ENCODE measurements at places on chromosomes 16 and 17.

- no peak for DNase-seq
These were observed 466 bp downstream of the WDR90 start for GRCh38 chr16:649631-650030.

DNA sequence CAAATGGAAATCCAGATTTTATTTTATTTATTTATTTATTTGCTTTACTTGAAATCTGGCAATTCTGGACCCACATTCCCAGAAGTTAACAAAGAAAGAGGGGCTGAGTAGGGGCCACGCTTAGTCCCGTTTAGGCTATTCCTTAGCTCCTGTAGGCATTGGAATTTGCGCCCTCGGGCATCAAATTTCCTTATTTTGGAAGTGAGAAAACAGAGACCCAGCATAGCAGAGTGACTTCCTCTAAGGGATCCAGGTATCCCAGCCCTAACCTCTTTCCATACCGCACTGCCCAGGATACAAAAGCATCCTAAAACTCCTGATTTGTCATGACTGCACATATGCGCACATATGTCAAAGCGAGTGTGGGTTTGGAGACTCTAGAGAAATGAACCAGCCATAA is 19.0 kb upstream of the SMG1 start:
- no peak for DNase-seq

DNA sequence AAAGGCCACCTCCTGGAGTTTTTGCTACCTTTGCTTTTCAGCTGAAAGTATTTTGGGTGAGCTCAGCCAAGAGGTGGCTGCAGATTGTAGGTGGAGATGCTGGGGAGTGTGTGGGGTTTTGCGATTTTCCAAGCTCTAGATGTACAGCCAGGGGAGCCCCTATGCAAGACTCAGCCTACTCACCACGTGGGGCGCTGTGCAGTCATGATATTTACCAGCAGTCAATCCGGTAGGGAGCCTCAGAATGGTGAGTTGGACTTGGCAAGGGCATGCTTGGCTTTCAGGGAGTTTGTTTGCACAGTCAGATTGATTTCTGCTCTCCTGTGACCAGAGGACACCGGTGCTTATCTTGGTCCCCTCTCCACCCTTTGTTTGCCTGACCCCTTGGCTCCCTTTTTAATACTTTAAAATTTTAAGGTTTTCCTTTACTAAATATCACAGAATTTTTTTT is 175.3 kb downstream of the UTP18 start:
- DNase-seq, result no peak

DNA sequence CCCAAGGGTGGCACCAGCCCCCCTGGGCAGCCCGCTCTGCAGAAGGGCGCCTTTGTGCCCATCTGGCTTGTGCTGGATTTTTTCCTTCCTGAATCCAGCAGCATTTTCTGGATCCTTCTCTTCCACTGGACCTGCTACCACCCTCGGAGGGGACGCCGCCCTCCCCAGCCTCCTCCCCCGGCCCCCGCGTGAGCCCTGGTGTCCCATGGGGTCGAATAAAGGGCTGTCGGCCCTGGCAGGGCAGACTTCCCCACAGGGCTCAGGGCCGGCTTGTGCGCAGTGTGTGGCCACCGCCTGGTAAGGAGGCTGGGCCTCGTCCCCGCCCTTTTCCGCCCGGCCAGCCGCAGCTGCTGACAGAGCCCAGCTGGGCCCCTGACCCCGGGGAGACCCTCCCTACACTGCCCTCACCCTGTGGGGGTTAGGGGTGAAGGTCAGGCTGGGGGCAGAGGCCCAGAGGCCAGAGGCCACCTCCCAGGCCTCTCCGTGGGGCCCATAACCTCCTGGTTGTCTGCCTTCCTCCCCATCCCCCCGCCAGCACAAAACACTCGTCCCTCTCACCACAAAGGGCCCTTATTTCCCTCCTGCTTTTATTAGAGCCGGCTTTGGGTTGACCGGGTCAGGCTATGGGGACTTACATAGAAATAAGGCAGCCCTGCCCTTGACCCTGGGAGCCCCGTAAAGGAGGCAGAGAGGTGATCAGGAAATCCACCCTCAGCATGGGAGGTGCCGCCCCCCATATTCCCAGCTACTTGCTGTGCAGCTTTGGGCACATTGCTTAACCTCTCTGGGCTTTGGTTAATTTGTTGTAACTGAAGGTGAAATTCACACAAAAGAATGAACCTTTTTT is 179.3 kb upstream of the CIBAR2 start:
- no peak for DNase-seq

DNA sequence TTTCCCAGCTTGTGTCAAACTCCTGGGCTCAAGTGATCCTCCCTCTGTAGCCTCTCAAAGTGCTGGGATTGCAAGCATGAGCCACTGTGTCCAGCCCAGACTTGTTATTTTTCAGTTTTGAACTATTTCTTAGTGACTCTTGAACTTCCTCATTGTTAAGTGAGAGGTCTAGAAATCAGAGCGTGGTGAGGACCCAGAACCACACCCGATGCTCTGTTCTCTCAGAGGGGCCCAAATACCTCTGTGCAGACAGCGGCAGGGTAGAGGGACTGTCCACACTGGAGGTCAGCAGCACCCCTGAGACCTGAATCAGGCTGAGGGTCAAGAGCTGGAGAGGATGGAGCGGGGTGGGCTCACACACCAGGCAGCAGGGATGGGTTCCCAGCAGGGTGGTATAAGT is 47.7 kb upstream of the MEAK7 start:
- no peak for DNase-seq

GRCh38 chr17:7204336-7204735 is 15.3 kb downstream of the DLG4 start:
- DNase-seq, result no peak

DNA sequence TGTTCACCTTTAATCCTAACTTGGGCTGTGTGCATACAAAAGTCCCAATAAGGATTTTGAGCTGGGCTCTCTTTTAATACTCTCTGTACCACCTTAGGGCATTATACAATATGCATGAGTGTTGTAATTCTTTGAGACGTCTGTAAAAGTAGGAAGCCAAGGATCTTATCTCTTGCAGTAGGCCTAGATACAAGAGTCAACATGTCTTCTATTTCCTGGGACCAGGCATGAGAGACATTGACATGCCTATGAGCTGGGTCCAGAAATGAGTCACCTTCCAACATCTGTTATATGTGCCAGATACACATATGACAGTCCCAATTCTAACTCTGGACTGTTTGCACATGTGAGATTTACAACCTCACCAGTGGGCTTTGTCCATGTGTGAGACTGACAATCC is 1911.2 kb downstream of the TP53TG3F start:
- DNase-seq, result no peak

GRCh38 chr16:78415669-78416068 is 316.2 kb downstream of the WWOX start:
- DNase-seq, result no peak

DNA sequence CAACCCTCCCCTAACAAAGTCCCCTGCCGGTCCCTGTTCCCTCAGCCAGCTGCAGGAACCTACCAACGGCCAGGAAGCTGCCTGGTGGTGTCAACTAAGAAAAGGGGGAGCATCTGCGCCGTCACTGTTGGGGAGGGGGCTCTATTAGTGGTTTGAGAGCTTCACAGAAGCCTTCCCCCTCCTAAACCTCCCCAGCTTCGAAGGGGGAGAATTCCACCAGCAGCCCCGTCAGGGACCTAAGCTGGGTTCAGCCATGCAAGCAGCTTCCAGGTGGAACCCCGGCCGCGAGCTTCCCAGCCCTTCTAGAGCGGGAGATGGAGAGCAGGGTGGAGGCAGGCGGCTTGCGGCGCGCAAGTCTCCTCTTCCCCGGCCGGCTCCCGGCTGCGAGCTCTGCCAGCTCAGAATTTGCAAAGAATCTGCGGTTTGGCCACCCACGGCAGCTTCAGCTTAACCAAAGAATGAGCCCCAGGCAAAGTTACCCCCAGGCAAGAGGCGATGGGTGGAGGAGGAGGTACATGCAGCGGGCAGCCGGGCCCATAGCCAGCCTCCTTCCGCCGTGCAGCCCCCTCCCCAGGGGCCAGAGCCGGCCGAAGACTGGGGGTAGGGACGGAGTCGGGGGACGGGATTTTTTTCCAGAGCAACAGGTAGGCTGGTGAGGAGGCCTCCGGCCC is 33.7 kb downstream of the DDX19A start:
- DNase-seq, result peak; percentile 80

- DNase-seq, result no peak
These were observed 34.0 kb downstream of the NEUROD2 start for GRCh38 chr17:39573447-39574298.

DNA sequence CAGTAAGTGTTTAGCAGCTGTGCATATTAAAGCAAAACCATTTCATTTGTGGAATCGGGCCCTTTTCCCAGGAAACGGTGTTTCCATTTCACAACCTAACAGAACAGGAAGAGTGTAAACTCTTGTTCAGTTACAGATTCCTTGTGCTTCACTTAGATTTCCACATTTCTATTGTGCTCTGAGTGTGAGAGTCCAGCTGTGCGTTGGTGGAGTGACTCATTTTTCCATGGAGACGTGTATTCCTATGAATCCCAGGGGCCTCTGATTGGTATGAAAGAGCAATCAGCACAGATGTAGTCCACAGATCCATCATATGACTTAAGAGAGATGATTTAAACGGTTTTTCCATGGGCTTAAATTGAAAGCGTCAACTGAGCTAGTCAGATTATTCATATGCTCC is 13.3 kb upstream of the CAVIN1 start:
- no peak for DNase-seq

- no peak for DNase-seq
These were observed 118.1 kb downstream of the GSG1L start for GRCh38 chr16:27945233-27945973.
